ENCODE measurements at places on chromosomes 2 and 18. TPM values are rescaled to one million over a fixed set of nuclear protein-coding genes. Genes with fewer than 3 reads are reported as not detected.
A peak's percentile ranks its signal among the peaks of the same experiment; 100 is the strongest.

GRCh38 chr2:228581731-228582130 is 400.2 kb upstream of the SPHKAP start:
- DNase-seq: no peak

- DNase-seq: no peak
These were observed 164.0 kb upstream of the REG3G start for GRCh38 chr2:78861546-78861945.

- no peak for DNase-seq
These were observed 496.1 kb upstream of the RAB6C start for GRCh38 chr2:129483366-129483765.

DNA sequence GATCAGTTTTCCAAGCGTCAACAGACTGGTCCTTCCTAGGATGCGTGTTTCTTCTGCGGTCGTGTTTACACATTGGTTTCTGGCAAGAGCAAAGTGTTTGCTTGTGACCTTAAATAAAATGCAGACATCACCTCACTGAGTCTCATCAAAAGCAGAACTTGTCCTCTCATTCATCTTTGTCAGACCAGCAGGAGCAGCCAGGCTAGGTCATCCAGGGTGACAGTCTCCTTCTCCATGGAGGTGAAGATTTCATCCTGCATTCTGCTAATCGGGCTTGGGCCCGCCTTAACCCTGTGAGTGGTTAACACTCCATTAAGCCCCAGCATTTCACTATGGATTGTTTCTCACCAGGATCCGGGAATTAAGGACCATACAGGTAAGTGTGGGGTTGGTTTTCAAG is 64.2 kb upstream of the PID1 start:
- no peak for DNase-seq

- DNase-seq: no peak
These were observed 52.5 kb upstream of the TRIM43 start for GRCh38 chr2:95539290-95539689.

DNA sequence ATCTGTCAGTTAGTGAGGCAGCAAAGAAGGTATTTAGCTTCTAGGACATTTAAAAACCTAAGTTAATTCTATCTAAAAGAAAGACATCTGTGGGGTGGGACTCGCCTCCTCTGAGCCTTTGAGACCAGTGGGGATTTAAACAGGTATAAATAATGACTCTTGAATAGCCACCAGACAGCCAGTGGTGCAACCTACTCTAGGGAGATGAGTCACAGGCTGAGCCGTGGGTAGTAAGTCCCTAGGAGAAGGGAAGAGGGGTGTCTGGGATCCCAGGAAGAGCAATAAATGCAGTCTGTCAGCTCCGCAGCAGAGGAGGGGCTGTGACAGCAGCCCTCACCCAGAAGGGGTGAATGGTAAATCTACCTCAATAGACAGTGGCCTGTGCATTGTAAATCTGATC is 43.1 kb upstream of the GALNT3 start:
- DNase-seq: peak; percentile 23

- no peak for DNase-seq
These were observed 697.5 kb downstream of the TMEM182 start for GRCh38 chr2:103459283-103459682.

DNA sequence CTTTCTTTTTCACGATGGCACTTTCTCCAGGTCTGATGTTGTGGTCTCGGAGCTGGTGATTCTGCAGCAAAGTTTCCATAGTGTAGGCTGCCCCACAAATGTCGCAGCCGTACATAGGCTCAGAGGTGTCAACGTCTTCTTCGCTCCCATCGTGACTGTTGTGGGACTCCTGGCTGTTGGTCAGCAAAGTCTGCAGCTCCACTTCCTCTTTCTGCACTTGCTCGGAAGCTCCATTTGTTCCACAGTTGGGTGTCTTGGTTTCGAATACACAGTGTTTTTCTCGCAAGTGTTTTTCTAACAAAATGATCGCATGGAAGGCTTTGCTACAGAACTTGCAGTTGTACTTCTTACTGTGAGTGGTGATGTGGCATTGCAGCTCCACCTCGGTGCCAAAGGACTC is 126.8 kb downstream of the ZNF521 start:
- no peak for DNase-seq

DNA sequence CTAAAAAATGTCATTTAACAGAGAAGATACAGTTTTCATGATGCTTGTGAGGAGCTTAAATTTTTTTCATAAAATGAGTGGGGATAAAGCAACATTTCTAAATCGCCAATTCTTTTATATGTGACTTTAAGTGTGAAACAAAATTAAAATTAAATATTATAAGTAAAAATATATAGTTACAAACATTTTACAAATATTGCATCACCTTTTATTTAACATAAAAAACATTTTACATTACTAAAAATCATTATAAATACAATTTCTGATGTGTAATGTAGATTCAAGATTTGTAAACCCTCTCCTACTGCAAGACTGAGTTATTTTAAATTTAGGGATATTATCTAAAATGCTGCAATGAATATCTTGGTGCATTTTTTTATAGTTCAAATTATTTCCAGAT is 44.4 kb upstream of the GATA6 start:
- peak; percentile 10 for DNase-seq

GRCh38 chr18:48946329-48946835 is 4.4 kb downstream of the SMAD7 start:
- DNase-seq: peak; percentile 71

- peak; percentile 33 for DNase-seq
These were observed 157.9 kb downstream of the GULP1 start for GRCh38 chr2:188449561-188449960.

DNA sequence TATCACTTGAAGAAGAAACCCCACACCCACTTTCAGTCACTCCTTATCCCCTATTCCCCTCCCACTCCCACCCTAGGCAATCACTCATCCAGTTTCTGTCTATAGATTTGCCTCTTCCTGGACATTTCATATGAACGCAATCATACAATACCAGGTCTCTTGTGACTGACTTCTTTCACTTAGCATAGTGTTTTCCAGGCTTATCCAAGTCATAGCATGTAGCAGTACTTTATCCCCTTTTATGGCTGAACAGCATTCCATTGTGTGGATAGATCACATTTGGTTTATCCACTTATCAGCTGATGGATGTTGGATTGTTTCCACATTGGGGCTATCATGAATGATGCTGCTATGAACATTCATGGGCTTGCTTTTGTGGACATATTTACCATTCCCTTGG is 6.6 kb downstream of the CFAP221 start:
- no peak for DNase-seq

GRCh38 chr2:140270224-140270623 is 1490.0 kb upstream of the NXPH2 start:
- no peak for DNase-seq

DNA sequence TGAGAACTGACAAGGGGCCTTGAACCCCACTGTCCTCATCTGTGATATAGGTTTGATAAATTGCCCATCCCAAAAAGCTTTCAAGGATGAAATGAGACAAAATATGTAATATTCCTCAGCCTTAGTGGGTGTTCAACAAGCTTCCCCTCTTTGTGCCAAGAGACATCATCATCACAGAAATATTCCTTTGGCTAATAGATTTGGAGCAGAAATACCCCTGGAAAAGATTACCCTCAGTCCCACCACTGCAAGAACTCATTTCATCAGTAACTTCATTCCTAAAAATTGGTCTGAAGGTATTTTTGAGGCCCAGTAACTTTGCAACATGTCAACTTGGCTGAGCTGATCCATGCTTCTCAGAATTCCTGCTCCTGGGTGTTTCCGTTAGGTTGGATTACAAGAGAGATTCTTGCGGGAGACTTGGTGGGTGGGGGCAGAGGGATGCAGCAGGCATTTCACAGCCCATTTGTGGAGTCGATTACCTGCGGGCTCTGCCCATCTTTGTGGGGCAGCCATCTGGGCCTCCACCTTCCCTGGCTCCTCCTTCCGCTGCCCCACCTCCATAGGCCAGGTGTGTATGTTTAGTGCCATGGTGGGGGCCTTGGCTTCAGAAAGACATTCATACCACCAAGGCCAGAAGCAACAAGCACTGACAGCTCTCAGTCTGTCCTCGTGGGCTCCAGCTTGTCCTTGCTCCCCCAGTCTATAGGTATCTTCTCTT is 263.9 kb downstream of the GLI2 start:
- peak; percentile 39 for DNase-seq

DNA sequence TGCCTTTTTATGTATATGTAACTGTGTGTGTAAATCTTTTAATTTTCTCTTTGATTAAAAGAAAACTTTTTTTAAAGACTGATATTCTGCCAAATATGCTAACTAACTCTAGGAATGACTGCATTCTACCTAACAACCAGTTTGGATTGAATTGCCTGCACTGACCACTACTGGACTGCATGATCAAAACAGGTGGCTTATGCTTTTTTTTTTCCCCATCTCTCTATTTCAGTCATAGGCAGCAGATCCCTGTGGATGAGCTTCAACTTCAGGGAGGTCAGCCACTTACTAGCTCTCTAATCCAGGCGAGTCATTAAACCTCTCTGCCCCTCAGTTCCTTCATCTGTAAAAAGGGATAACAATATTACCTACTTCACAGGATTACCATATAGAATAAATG is 138.6 kb upstream of the SERTAD2 start:
- DNase-seq: no peak

GRCh38 chr2:212001325-212001724 is 537.3 kb downstream of the ERBB4 start:
- no peak for DNase-seq

Gene EMILIN2
- total RNA-seq: 11.2 TPM

Gene GRB14
- 6.9 TPM for total RNA-seq

Gene FHOD3
- total RNA-seq: 3.0 TPM

Gene ADI1
- total RNA-seq: 41.6 TPM

Gene FMNL2
- total RNA-seq: 28.0 TPM

Gene ALPG
- total RNA-seq: not detected

Gene CELF4
- total RNA-seq: not detected

Gene RIT2
- total RNA-seq: not detected

Gene CYP20A1
- total RNA-seq: 69.4 TPM

Gene SLC5A7
- total RNA-seq: not detected
